ENCODE measurements at places on chromosomes 1 and 21.

- H3K36me3 ChIP-seq: no peaks in the 10 kb centered on the region
- no peaks in the 10 kb centered on the region for H3K27me3 ChIP-seq
- no peak overlapping the region for H3K27ac ChIP-seq
- H3K4me1 ChIP-seq: no peaks in the 10 kb centered on the region
These were observed 251.1 kb upstream of the ADGRL2 start for GRCh38 chr1:81549588-81550127.

DNA sequence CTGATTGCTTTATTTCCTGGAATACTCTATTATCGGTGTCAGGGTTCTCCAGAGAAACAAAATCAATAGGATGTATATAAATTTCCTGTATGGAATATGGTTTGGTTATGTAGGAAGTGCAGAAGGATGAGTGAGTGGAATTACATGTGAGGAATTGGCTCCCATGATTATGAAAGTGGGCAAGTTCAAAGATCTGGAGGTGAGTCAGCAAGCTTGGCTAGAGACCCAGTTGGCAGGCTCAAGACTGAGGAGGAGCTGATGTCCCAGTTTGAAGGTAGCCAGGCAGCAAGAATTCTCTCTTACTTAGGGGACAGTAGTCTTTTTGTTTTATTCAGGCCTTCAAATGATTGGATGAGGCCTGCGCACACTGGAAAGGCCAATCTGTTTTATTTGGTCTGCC is 57.5 kb downstream of the MAP3K7CL start:
- H3K4me3 ChIP-seq: no peak overlapping the region
- no peak for DNase-seq
- no peaks in the 10 kb centered on the region for H3K36me3 ChIP-seq
- no peaks in the 10 kb centered on the region for H3K27me3 ChIP-seq
- peaks cover 15% of the 10 kb centered on the region for H3K4me1 ChIP-seq

DNA sequence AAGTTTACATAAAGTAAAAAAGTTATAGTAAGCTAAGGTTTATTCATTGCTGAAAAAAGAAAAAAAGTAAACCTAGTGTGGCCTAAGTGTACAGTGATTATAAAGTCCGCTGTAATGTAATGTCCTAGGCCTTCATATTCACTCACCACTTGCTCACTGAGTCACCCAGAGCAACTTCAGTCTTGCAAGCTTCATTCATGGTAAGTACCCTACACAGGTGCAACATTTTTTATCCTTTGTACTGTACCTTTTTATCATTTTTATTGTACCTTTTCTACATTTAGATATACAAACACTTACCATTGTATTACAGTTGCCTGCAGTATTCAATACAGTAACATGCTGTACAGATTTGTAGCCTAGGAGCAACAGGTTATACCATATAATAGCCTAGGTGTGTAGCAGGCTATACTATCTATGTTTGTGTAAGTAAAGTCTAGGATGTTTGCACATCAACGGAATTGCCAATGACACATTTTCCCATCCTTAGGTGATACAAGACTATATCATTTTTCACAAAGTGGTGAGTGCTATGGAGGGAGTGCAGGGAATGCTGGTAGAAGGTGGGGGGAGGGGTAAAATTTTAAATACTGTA is 58.0 kb upstream of the DMRTA2 start:
- H3K27me3 ChIP-seq: no peaks in the 10 kb centered on the region
- no peak for DNase-seq
- H3K4me3 ChIP-seq: no peak overlapping the region

- H3K4me3 ChIP-seq: no peak overlapping the region
- no peaks in the 10 kb centered on the region for H3K27me3 ChIP-seq
- DNase-seq: no peak
- no peak overlapping the region for H3K27ac ChIP-seq
- H3K4me1 ChIP-seq: no peaks in the 10 kb centered on the region
These were observed 452.3 kb downstream of the OMA1 start for GRCh38 chr1:58094221-58094620.

- H3K4me3 ChIP-seq: no peak overlapping the region
- DNase-seq: no peak
- H3K27ac ChIP-seq: no peak overlapping the region
- H3K36me3 ChIP-seq: no peaks in the 10 kb centered on the region
- no peaks in the 10 kb centered on the region for H3K4me1 ChIP-seq
These were observed 254.4 kb upstream of the GJB5 start for GRCh38 chr1:34500451-34500850.

DNA sequence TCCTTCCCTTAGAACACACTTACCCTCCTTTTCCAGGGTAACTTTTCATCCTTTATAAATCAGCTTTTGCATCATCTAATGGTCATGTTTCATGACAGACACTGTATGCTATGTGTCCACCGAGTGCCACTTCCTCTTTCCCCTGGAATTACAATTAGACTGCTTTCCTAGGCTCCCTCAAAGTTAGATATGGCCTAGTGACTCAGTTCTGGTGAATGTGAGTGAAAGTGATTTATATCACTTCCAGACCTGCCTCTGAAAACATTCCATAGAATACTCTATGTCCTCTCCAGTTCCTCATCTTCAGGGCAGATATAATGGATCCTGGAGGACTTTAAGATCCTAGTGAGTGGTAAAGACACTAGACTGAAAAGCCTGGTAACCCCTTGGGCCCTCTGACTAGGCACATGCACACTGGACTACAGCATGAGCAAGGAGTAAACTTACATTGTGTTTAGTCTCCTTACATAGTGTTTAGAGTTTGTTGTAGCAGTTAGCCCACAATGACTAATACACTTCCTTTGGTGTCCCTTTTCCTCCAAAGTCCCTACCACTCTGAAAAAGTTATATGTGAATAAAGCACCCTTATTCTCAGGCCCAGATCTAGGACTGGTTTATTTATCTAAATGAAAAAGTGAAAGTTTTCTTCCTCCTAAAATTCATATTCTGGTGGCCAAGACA is 59.3 kb downstream of the GPR88 start:
- no peak for DNase-seq
- H3K4me1 ChIP-seq: no peaks in the 10 kb centered on the region
- no peak overlapping the region for H3K27ac ChIP-seq

GRCh38 chr1:195053478-195053877 is 1554.8 kb downstream of the KCNT2 start:
- H3K27ac ChIP-seq: no peak overlapping the region
- H3K4me1 ChIP-seq: no peaks in the 10 kb centered on the region
- DNase-seq: no peak
- no peaks in the 10 kb centered on the region for H3K36me3 ChIP-seq
- H3K4me3 ChIP-seq: no peak overlapping the region

DNA sequence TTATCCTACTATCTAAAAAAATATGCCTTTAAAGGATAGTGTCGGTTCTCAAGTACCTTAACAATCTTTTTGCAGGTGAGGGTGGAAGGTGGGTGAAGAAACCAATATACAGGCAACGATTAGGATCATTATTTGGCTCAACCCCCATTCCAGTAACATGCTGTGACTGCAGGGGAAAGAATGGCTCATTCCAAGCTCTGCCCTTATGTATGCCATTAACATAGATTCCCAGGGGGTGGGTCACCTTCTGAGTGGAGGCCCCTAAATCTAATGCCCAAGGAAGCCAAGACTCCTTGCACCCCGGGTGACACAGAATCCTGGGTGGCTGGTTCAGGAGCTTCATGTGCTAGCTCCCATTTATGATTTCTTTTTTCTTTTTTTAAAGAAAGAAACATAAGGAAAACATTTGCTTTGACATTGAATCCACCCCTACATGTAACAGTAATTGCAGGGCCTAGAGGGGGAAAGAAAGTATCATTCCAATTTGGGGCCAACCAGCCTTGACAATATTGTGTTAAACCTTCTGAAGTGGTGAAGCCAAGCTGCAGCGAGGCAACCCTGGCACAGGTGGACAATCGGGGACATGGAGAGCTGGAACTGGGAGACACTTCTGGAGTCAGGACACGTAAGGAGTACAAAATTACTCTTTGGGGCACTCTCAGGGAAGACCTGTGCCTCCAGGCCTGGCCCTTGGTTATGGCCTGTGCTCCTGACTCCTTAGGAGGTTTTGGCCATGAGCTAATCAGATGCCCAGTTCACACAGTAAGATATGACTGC is 200.3 kb downstream of the PBX1 start:
- H3K4me3 ChIP-seq: no peak overlapping the region
- H3K27ac ChIP-seq: no peak overlapping the region
- peaks cover 5% of the 10 kb centered on the region for H3K4me1 ChIP-seq
- H3K27me3 ChIP-seq: no peaks in the 10 kb centered on the region

DNA sequence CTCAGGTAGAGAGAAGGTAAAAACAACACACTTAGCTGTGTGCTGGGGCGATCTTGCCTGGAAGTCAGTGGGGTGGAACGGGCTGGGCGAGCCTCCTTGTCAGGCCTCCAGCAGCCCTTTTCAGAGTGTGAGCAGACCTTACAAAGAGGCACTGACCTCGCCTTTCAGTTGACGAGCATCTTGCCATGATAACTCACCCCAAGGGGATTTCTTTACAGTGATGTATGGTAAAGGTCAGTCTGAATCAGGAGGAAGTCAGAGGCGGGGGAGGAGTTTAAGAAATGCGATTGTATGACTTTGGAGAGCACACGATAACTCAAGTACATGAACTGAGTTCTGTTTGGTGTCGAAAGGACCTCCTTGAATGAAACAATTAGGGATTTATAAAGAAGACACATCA is 326.5 kb upstream of the PROX1 start:
- no peaks in the 10 kb centered on the region for H3K27me3 ChIP-seq
- H3K27ac ChIP-seq: no peak overlapping the region
- H3K36me3 ChIP-seq: no peaks in the 10 kb centered on the region
- no peaks in the 10 kb centered on the region for H3K4me1 ChIP-seq
- no peak for DNase-seq
- no peak overlapping the region for H3K4me3 ChIP-seq

- no peak overlapping the region for H3K27ac ChIP-seq
- H3K4me3 ChIP-seq: no peak overlapping the region
- H3K27me3 ChIP-seq: no peaks in the 10 kb centered on the region
- peaks cover 25% of the 10 kb centered on the region for H3K4me1 ChIP-seq
- no peak for DNase-seq
- peaks cover 16% of the 10 kb centered on the region for H3K36me3 ChIP-seq
These were observed 25.5 kb downstream of the SLC2A1 start for GRCh38 chr1:42933060-42933586.

DNA sequence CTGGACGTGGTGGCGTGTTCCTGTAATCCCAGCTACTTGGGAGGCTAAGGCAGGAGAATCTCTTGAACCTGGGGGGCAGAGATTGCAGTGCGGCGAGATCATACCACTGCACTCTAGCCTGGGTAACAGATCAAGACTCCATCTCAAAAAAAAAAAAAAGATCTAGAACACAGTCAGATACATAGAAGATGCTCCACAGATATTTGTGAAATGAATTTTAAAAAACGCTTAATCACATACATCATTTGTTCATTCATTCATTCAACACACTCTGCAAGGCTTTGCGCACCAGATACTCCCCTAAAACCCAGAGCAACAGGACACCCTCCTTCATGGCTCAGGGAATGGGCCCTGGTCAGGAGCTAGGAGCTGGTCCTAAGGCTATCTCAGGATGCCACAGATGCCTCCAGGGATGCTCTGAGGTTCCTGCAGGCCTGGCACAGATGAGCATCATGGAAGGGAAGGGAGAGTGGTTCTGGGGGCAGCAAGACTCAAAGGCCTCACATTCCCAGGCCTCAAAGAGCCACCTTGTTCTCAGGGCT is 6.4 kb downstream of the HSPG2 start:
- peak overlapping the region; percentile 44 for H3K4me3 ChIP-seq
- no peaks in the 10 kb centered on the region for H3K36me3 ChIP-seq
- no peaks in the 10 kb centered on the region for H3K27me3 ChIP-seq

DNA sequence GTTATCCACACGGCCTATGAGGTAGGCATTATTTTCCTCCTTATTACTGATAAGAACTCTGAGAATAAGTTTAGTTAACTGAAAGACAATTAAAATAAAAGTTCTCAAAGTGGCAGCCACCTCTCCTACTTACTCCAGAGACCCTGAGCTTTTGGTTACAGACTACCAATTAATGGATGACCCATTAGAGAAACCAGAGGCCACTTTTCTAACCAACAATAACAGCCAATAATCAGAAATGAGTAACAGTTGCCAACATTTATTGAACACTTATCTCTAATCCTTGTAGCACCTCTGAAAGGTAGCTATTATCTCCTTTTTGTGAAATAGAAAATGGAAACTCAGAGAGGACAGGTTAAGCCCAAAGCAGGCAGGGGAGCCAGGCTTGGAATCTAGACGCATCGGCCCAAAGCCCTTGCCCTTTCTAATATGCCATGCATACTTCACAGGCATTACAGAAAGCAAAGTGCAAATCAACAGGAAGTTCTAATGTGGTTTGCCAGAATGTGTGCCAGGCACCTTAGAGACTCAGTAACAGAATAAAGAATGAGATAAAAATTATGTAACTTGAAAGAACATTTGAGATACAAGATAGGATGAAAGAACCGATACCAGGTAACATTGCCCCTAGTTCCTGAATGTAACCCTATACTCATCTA is 50.0 kb downstream of the BEND5 start:
- H3K27me3 ChIP-seq: no peaks in the 10 kb centered on the region
- no peak overlapping the region for H3K27ac ChIP-seq
- H3K36me3 ChIP-seq: peaks cover 8% of the 10 kb centered on the region
- no peaks in the 10 kb centered on the region for H3K4me1 ChIP-seq
- no peak for DNase-seq
- H3K4me3 ChIP-seq: no peak overlapping the region

DNA sequence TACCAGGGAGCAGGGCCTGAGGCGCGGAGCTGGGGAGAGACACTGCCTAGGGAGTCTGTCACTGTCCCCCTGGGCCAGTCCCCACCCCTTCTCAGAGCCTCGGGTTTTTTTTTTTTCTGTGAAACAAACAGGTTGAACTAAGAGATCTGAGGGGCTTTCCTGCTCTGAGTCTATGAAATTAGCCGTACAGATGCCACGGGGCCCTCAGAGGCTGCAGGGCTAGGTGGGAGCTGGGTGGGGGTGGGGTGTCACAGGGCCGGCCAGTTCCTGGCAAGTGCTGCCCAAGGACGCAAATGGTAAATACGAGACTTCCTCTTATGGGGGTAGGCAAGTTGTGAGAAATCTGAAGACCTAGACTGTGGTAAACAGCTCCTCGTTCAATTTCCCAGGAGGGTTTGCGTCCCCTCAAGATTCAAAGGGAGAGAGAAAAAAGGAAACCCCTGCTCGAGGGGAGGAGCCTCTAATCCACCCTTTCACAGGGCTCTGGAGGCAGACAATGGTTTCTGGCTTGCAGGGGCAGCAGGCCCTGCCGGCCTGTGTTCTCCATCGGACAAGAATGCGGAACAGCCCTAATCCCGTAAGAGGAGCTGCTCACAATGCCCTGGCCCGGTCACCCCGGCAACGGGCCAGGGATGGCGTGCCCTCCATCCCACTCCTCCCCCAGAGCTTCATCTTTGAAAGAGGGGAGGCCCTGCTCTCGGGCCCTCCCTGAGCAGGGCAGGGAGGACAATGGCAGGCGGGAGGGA is 7.8 kb downstream of the NUAK2 start:
- no peaks in the 10 kb centered on the region for H3K4me1 ChIP-seq
- no peak for DNase-seq
- H3K27ac ChIP-seq: peak overlapping the region; percentile 12
- peak overlapping the region; percentile 15 for H3K4me3 ChIP-seq
- no peaks in the 10 kb centered on the region for H3K27me3 ChIP-seq

GRCh38 chr21:45351061-45351460 is 53.9 kb upstream of the COL18A1 start:
- no peak for DNase-seq
- no peak overlapping the region for H3K27ac ChIP-seq
- peaks cover 52% of the 10 kb centered on the region for H3K4me1 ChIP-seq

All from thoracic aorta (tissue), 2 donors.